Activated CD4-positive, alpha-beta T cell treated with anti-CD3 and anti-CD28 coated beads for 36 hours (primary cell): ENCODE measurements at places on chromosomes 1 and 21. TPM values are rescaled to one million over a fixed set of nuclear protein-coding genes. Genes with fewer than 3 reads are reported as not detected.

- DNase-seq = no peak
Observed at GRCh38 chr1:217535601-217536377, 95.1 kb downstream of the GPATCH2 start.

GRCh38 chr1:167683641-167684502 lies 37.9 kb upstream of the MPZL1 start:
- DNase-seq = no peak

GRCh38 chr1:248783367-248783766 lies 27.8 kb upstream of the LYPD8 start:
- DNase-seq = no peak

DNA sequence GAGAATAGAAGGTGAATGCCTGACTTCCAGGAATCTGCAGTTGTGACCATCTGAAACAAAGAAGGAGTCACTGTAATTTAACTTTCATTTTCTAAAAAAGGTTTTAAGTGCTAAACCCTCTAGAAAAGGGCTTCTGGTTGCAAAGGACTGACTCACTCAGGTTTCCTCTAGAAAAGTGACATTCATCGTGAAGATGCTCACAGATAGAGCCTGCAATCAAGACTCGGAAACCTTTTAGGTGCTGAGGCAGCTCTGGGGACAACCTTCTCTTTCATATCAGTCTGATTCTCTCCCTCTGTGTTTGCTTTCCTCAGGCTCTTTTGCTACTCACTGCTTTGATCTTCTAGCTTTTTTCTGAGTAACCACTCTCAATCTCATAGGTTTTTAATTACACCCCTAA lies 8.2 kb downstream of the BCL9 start:
- DNase-seq = peak; percentile 47

DNA sequence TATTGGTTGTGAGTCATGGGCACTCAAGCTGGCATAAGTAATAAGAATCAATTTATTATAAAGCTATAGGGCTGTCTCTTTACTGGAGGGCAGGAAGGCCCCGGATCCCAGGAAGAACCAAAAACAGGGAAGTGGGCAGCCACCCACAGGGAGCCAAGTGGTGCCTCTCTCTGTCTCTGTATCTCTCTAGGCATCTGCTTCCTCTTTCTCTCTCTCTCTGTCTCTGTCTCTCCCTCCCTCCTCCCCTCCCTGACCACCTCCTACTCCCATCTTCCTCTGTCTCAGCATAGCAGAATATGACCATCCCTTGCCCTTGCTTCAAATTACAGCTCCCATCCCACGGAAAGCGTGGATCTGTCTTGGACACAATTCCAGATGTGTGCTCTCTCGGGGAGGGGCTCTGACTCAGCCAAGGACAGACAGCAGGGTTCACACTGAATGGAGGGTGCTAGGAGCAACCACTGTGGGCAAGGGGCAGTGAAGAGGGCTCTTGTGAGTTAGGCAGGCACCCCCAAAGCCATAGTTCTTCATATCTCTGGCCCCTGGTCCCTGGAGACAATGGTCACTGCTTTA lies 80.4 kb upstream of the LPGAT1 start:
- no peak for DNase-seq

GRCh38 chr1:155859881-155860871 lies 809 bp downstream of the SYT11 start:
- peak; percentile 79 for DNase-seq

- no peak for DNase-seq
Observed at GRCh38 chr1:47209725-47210325, 20.0 kb upstream of the PDZK1IP1 start.

DNA sequence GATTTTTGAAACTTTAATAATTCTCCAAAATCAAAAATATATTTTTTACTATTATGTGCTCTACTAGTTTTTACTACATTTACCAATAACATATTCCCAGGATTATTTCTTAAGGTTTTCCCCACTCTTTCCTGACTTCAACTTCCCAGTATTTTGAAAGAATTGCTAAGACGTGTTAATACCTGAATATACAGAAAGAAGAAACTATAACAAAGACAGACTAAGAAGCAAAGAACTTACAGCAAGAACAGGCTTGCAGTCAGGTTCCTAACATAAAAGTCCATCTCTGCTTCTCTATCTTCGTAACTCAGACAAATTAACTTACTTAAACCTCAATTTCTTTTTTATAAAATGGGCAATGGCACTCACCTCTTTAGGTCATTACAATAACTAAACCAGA lies 63.2 kb downstream of the SRSF11 start:
- DNase-seq = no peak

The AMY1A gene
- total RNA-seq = not detected

The HUNK gene
- total RNA-seq = 0.27 TPM

DNA sequence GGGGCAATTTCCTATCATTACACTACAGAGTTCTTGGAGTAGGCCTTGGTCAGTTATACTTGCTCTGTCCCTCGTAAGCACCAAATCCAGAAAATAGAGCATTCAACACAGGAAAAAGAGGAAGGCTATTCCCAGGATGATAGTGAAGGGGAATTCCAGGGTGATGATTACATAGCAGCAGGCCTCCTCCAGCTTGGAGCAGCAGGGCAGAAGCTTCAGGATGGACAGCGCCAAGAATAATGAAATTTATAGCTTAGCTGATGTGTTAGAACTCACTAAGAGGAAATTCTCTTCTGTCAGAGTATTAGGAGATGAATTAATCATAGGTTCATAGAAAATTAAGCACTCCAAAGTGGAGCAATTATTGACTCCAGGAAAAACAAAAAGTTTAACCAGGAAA lies 10.8 kb upstream of the SMAP2 start:
- DNase-seq = no peak

The LCE1A gene
- total RNA-seq = not detected

GRCh38 chr1:53125623-53126360 lies 16.6 kb downstream of the SLC1A7 start:
- no peak for DNase-seq

- DNase-seq = peak; percentile 65
Observed at GRCh38 chr1:10210841-10211804, 753 bp downstream of the KIF1B start.

GRCh38 chr1:172902861-172903381 lies 147.8 kb downstream of the TNFSF18 start:
- no peak for DNase-seq

DNA sequence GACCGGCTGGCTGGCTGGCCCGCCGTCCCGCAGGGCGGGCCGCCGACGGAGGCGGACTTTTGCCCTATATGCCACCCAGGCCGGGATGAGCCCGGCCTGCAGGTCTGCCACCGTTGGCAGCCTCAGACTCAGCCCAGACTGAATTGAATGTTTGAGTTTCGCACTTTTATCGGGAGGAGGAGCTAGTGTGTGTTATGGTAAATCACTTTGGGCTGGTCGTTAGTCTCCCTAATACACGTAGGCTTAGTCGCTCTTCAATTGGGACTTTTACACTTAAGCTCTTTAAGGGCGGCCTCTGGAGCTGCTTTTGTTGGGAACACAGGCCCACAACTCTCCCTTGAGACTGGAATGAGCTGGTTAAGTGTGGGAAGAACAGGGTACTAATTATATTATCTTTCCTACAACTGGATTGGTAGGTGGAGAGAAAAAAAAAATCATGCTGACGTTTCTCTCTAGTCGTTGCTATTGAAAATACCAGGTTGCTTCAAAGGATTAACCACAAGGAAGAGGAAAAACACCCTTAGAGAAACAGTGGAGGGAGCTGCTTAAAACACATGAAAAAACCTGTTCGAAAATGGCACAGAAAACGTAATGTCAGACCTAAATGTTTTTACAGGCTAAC lies 1.4 kb upstream of the IRF2BP2 start:
- no peak for DNase-seq

The FAM76A gene
- total RNA-seq = 8.1 TPM

The MOV10 gene
- 87.5 TPM for total RNA-seq

DNA sequence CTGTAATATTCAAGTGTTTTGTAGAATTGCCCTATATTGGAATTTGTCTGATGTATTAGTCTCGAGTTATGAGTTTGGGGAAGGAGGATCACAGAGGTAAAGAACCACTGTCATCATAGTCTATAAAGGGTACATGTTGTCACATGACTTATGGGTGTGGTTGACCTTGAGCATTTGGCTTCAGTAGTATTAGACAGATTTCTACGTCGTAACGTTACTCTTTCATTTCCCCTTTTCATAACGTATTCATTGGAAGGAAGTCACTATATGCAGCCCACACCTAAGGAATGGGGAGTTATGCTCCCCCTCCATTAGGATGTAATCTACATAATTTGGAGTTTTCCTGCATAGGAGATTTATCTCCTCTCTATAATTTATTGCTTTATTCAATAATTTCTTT lies 110.1 kb upstream of the VAV3 start:
- no peak for DNase-seq

DNA sequence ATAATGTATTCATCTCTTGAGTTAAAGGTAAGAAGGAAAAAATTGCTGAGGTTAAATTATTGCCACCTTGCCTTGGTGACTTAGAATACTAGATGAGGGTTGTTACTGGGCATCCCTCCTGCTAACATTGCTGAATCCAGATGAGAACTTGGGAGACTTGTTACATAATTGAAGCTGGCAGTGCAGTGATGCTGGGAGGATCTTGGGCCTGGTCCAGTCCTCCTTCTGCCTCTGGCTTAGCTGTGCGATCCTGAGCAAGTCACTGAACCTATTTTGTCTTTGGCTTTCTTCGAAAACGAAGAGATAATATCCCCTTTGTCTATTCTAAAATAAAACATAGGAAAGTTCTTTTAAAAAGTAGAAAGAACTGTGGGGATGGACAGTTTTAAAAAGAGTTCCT lies 244.9 kb upstream of the NRIP1 start:
- DNase-seq = no peak

The TMEM52 gene
- total RNA-seq = 0.88 TPM

The SH3BGR gene
- total RNA-seq = 3.9 TPM

- no peak for DNase-seq
Observed at GRCh38 chr1:22111115-22111514, 31.8 kb downstream of the WNT4 start.

GRCh38 chr1:1039145-1039910 lies 19.4 kb downstream of the AGRN start:
- peak; percentile 54 for DNase-seq

The RNU1-4 gene
- 1,573 TPM for total RNA-seq

DNA sequence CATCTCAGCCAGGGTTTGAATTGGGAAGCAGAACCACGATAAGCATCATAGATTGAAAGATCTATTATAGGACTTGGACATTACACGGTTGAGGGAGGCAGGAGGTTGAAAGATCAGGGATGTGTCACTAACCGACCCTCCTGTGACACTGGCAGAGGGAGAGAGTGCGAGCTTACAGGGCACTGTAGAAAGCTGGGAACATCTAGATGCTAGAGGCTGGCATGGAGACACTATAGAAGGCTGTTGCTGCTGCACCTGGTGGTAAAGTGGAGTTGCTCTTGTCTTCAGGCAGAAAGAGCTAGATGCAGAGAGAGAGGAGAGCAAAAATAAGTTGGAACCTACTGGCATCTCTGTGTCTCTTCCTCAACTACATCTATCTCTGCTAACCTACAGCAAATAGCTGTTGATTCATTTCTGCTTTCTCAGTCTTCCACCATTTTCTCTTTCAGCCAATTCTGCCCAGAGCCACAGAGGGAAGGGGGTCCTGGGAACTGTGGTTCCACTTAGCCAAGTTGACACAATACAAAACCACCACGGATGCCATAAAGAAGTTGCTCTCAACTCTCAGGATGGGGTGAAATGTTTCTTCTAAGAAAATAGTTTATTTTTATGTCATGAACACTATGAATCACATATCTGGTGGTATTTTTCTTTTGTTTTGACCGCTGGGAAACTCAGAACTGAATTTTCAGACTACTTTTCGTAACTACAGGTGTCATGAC lies 155.9 kb downstream of the ZNF281 start:
- DNase-seq = peak; percentile 49
